ENCODE measurements at places on chromosomes 5 and 9.

GRCh38 chr9:35490910-35491465 is 1.1 kb downstream of the RUSC2 start:
- no peak for ATAC-seq

- ATAC-seq = no peak
Measured at GRCh38 chr5:32339198-32339597, 26.5 kb upstream of the MTMR12 start.

DNA sequence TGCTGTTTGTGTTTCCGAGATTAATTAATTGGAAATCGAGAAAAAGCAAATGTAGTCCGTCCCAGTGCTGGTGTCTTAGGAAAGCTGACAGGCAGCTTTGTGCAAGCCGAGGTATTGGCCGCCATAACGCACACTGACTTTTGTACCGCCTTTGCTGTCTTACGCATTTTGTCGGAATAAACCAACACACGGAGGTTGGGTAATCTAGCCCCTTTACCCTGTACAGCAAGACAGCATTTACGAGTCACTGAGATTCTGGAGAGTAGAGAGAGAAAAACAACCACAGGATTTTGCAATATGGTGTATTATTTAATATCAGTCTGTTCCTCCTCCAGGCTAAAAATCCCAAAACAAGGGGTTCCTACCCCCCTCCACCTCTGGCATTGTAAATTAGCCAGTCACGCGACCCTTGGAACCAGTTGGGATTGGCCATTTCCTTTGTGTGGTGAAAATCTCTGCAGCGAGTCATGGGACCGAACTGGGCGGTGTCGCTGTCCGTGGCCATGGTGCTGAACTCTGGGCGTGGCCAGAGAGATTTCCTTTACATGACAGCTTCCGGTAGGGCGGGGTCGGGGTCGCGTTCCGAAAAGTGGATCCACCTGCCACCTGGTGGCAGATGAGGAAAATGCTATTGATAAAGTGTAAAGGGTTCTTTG is 10.3 kb upstream of the PCDHB1 start:
- no peak for ATAC-seq

- ATAC-seq = peak; percentile 96
Measured at GRCh38 chr9:127166651-127167524, 44.5 kb upstream of the ANGPTL2 start.

GRCh38 chr5:106174903-106175302 is 1495.8 kb downstream of the EFNA5 start:
- ATAC-seq = no peak

GRCh38 chr9:133009906-133010582 is 20.8 kb upstream of the GTF3C5 start:
- no peak for ATAC-seq

DNA sequence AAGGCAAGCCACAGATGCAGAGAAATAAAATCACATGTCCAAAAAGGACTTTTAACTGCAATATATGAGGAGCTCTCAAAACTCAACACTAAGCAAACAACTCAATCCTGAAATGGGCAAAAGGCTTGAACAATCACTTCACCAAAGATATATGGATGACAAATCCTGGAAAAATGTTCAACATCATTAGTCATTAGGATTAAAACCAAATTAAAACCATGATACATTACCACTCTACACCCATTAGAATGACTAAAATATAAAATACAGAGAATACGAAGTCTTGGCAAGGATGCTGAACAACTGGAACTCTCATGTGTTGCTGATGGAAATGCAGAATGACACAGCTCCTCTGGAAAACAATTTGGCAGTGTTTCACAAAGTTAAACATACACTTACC is 277.4 kb downstream of the TLE1 start:
- ATAC-seq = no peak

DNA sequence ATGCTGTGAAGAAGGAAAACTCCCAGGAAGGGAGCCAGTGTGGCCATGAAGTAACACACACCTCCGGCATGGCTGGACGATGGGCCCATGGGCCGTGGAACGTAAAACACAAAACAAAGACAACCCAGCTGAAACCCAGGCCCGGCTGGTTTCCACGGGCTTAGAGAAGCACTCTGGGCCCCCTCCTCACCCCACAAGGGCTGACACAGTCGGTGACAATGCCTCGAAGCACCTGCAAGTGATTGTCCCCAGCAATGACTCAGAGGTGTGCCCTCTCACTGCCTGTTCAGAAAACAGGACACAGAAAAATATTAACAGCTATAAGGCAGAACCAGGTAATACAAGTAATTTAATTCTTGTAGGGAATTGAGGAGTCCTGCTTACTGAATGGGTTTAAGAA is 135.3 kb downstream of the ROR2 start:
- ATAC-seq = no peak

DNA sequence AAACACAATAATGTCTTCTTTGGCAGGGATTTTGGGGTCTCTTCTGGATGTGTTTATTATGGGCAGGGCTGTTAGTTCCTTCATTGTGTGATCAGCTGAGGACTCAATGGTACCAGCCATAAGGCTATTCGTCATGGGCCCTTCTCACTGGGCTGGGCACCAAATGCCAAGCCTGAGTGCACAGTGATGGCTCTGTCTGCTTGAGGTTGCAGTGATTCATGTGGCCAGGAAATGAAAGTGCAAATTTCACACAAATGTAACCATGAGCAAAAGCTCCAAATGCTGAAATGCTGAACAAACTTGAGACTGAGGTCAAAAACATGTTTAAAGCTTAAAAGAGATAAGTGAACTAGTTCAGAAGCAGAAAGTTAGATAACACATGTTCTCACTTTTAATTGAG is 191.0 kb downstream of the TARS1 start:
- no peak for ATAC-seq

DNA sequence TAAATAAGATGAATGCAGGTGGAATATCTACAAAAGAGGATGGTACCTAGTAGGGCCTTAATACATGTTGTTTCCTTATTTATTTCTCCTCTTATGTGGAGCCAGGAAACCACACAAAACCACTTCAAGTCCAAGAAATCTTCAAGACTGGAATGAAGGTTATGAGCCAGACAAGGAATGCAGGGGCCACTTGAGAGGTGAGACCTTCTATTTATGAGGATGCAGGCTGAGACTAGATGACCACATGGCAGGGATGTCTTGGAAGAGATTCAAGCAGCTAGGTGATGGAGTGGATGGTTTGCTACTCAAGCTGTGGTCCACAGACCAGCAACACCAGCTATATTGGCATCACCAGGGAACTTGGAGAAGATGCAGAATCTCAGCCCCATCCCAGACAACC is 92.2 kb downstream of the TNC start:
- ATAC-seq = no peak

- ATAC-seq = no peak
Measured at GRCh38 chr9:85027870-85028269, 358.3 kb downstream of the NTRK2 start.

DNA sequence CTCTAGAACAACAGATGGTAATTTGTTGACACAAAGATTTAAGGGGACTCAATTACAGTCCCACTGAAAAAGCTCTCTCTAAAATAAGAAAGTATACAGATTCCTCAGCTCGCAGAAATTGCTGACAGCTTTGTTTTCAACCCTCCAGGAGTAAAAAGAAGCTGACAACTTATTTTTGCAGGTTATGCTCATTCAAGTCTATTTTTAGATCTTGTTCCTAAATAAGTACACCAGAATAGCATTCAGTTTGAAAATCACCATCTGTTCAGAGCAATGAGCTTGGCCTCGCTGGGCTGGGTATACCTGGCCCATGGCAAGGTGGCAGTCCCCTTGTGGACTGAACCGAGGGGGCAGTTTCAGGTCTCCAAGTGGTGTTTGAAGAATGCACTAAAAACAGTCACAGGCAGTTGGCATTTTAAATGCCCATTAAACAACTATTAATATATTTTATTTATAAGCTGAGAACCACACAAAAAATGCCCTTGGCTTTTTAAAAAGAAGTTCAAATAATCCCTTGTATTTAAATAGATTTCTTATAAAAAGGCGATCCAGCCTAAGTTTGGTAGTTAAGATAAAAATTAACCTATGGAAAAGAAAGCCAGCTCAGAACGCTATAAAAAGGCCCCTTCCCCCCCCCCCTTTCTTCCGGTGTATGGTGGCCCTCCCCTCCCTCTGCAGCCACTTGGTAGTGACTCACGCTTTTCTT is 169.2 kb downstream of the AUH start:
- peak; percentile 54 for ATAC-seq

DNA sequence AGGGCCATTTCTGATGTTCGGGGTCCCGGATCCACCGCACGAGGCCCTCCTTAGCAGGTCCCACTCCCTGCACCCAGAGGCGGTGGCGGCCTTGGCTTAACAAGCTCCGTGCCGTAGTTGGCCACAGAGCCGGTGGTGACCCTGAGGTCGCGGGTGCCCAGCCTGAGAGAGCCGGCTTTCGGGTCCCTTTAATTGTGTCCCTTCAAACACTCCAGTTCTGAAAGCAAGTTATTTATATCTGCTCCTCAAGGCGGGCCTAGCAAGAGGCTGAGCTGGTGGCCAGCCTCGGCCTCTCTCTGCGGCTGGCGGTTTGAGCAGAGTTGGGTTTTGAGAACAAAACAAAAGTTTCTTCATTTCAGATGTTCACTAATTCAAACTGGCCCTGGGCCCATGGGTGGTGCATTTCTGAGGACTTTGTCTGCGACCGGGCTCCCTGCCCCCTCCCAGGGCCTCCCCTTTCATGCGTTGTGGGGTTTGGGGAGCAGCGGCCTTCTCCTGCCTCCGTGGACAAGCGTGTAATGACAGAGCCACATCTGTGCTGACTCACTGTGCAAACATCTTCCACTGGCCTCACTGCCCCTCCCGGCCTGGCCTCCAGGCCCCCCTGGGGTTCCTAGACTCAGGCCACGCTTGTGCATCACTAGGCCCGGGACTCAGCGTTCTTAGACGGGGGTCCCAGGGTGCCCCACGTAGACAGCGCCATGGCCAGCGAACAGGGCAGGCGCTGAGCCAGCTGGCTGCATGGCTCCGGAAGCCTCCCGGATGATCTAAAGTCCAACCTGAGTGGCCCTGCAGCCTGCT is 49.4 kb upstream of the COL5A1 start:
- ATAC-seq = no peak

DNA sequence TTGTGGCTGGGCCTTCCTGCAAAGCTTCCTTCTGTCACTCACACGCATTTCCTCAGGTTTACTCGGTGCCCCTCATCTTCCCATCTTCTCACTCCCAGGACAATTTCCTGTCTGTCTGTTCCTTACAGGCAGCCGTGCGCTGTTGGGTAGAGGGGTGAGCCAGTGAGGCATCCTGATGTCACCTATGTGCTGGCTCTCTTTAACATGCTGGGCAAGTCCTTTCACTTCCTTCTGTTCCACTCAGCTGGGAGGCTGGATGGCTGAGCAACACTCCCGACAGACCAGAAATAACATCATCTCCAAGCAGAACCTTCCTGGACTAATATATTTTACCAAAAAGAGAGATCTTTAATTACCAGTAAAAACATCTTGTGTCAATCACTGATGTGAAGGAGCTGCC is 103.0 kb downstream of the HSD17B3 start:
- no peak for ATAC-seq

GRCh38 chr9:34715639-34716215 is 5.8 kb upstream of the CCL21 start:
- ATAC-seq = no peak

DNA sequence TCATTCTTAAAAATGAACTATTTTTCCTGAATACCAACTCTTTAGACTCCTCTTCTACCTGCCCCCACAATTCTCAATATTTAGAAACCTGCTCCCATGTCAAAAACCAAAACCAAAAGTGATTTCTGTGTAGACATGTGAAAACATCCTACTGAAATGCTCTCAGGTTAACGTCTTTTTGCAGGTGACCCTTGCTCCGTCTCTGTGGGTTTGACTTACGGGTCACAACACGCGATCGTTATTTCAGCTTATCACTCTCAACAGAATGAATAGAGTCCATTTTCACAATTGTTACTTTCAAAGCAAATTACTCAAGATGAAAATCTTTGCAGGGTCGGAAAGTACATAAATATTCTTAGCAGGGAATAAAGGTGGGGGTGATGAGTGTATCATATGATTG is 456.3 kb upstream of the SGCD start:
- no peak for ATAC-seq

GRCh38 chr5:69268899-69269298 is 34.2 kb downstream of the CDK7 start:
- no peak for ATAC-seq

GRCh38 chr5:96338091-96338490 is 95.0 kb downstream of the PCSK1 start:
- ATAC-seq = no peak

GRCh38 chr9:10274175-10274574 is 338.6 kb downstream of the PTPRD start:
- ATAC-seq = no peak

DNA sequence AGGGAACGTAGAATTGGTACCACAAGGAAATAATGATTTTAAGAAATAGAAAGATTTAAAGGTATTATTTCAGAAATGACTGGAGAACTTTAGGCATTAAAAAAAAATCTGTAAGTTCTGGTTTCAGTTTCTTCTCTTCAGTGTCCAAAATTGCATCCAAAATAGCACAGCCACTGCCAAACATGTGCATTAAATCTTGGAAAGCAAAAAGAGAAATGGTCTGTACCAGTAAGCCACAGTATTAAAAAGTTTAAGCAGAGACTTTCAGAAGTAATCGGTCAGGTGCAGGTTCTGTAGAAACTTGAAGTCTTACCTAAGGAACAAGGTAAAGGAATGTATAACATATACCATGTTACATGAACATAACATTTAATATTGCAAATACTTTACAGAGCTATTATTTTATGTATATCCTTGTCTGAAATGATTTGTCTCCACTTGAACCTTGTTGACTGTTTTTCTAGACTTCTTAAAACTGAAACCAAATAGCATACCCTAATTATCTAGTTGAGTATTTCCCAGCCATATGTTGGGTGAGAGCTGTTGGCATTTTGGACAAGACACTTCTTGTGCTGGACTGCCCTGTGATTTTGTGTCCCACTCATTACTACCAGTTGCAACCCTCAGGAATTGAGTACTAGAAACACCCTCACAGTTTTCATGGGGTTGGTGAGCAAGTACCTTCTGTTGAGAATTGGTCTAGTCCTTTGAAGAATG is 32.1 kb downstream of the NIPBL start:
- no peak for ATAC-seq

GRCh38 chr9:36818965-36819870 is 214.8 kb downstream of the PAX5 start:
- ATAC-seq = peak; percentile 41

- ATAC-seq = no peak
Measured at GRCh38 chr9:95508242-95508967, 8.4 kb downstream of the PTCH1 start.

GRCh38 chr9:126508171-126508591 is 105.5 kb upstream of the LMX1B start:
- no peak for ATAC-seq

GRCh38 chr9:87639949-87640348 is 86.0 kb upstream of the CTSL start:
- no peak for ATAC-seq

- ATAC-seq = no peak
Measured at GRCh38 chr5:79731775-79732174, 42.1 kb downstream of the CMYA5 start.

All from stimulated activated memory B cell treated with anti-CD40 and anti-IgM and Interleukin-4, amounts not matched to agents 10 μg/mL and 1 μg/mL and 100 μg/mL, for 72 hours (primary cell).